ENCODE measurements at places on chromosomes 11 and 22.

- no peak for DNase-seq
Measured at GRCh38 chr11:35078470-35078735, 60.6 kb upstream of the CD44 start.

DNA sequence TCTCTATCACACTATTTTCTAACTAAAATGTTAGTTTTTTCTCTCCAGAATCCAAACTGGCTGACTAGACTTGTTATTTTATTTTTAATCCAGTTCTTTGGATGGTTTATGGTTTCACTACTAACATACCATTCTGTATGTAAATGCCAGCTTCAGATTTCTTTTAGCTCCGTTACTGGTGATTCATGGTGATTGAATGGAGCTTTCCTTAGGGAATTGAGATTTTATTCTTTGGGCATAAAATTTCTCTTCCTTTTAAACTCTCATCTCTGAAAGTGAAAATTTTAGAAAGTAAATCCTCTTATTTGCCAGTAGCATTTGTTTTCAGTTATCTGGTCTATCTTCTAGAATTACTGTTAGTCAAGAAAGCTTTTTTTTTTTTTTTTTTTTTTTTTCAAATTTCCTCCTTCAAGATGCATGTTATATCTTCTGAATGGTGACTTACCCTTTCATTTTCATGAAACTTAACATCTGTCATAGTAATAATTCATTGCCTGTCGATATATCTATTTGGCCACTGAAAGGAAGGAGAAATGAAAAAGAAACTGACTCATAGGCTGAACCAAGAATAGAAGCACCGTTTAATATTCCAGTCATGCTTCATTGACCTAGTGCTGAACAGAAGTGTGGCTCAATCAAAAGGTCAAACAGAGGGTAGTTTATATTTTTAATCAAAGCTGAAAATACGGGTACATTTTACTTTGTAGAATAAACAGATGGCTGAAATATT lies 6.4 kb downstream of the ENDOD1 start:
- DNase-seq, result no peak

DNA sequence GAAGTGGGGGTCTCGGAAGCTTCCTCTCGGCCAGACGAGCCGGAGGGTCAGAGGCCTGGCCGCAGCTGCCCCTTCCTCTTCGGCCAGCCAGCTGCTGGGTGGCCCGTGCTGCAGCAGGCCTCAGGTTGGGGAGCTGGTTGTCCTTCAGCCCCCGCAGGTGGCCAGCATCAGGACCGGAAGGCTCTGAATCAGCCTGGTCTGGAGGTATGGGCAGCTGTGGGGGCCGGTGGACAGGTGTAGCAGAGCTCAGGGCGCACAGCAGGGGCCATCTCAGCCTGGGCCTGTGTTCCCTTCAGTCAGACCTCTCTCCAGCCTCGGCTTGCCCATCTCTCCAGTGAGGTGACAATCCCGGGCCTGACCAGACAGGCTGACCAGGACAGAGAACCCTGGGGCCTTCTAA lies 13.9 kb upstream of the TBX1 start:
- DNase-seq, result no peak

GRCh38 chr11:67278135-67278938 lies 10.8 kb upstream of the ANKRD13D start:
- no peak for DNase-seq

DNA sequence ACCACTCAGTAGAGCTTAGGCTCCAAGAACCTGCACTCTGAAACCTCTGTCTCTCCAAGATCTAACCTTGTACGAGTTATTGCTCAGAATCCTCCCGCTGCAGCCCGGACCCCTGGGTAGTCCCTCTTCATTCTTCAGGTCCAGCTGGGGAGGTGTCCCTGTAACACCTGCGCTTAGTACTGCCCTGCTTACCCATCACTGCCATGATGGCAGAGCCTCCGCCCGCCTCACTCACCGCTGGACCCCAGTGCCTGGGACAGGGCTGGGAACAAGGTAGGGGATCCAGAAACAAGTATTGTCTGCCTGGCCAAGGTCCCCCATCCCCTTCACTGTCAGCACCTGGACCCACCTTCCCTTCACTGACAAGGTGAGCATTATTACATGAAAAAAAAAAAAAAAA lies 50.3 kb downstream of the THAP12 start:
- no peak for DNase-seq

DNA sequence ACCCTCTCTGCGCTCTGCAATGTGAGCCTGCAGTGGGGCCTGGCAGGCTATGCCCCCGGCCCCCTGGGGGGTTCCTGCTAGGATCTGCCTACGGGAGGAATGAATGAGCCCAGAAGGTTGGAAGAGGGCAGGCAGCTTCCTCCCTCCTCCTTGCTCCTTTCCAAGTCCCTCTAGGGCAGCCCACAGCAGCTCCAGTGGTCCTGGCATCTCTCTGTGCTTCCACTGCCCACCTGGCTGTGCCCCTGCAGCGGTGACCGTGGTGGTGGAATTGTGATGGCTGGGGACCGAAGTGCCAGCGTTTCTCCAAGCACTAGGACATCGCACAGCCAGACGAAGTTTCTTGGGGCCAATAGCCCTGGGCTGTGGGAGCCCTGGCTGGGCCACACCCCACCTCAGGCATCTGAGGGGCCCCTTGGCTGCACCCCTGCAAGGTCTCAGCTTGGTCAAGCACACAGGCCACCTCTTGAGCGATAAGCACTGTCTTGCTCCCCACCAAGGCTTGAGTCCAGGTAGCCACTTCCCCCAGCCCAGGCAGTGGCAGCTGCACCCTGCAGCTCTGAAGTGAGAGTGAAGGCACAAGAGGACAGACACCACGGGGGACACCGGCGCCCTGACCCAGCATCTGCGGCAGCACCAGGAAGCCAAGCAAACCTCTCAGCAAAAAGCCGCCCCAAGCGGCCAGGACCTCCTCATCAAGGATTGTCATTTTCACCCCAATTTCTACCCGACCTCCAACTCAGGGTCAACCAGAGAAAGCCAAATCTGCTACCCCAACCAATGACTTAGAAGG lies 346.3 kb downstream of the CTTN start:
- no peak for DNase-seq

DNA sequence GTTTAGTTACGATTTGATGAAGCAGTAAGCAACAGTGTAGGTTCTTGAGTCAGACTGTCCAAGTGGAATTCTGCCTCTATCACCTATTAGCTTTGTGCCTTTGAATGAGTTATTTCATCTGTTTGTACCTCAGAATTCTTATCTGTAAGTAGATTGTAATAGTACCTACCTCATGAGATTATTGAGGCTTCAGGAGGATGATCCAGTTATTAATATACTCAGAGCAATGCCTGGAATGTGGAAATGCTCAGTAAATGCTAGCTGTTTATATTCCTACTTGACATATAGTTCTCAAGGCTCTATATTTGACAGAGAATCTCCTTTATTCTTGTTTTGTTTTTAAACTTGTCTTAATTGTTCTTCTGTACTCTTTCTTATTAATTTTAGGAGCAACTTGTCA lies 70.1 kb downstream of the SFI1 start:
- no peak for DNase-seq

All from stimulated activated CD4-positive, alpha-beta T cell treated with anti-CD3 and anti-CD28 coated beads, Interleukin-4, amount 100 ng/mL, for 1 hour (primary cell).